ENCODE measurements at places on chromosomes 5 and 9.

DNA sequence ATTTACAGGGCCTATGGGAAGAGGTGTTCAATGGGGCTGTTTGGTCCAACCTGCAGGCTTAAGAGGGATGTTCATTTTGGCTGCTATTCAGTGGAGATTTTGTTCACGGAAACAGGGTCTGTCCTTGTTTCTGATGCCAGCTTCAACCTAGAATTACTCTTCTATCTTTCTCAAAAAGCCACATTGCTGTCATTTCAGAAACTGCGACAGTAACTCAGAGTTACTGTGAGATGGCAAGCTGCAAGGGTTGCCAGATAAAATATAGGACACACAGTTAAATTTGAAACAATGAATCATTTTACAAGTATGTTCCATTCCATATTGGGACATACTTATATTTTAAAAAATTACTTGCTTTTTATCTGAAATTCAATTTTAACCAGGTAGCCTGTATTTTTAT lies 128.0 kb downstream of the NPR3 start:
- no peak for DNase-seq

- no peak for DNase-seq
Observed at GRCh38 chr9:94741866-94742265, 15.4 kb downstream of the AOPEP start.

DNA sequence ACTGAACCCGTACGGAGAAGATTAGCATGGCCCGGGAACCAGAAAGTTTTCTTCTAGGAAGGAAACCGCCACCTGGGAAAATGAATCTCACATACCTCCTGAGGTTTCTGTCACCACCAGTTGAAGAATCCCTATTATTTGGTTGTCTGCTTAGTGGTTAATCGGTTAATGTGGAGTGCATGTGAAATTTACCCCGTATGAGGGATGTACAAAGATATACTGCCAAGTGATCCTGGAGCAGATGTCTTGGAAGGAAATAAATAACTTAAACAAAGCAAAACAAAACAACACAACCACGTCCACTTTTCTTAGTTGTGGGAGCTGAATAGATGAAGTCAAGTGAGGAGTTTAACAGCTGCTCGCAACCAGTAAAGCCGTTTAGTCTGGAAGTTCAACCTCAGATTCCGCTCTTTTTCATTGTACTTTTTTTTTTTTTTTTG lies 3.8 kb downstream of the DMRT2 start:
- DNase-seq, result no peak

- no peak for DNase-seq
Observed at GRCh38 chr9:2583308-2584013, 38.1 kb upstream of the VLDLR start.

DNA sequence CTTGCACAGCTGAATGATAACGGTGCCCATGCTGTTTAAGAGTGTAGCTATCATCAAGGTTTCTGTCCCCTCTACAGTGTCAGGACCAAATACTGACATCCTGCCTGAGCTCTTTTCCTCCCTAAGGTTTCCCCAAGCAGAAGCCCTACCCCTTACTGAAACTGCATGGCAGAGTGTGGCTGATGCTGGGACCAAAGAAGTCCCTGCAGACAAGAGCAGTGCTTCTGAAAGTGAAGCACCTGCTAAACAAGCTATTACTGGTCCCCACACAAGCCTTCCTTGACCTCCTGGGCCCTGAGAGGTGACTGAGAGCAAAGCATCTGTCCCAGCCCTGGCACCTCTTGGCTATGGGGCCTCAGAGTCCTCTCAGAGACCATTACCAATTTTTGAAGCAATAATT lies 56.1 kb downstream of the CFAP90 start:
- DNase-seq, result no peak

GRCh38 chr5:16430349-16431089 lies 35.1 kb downstream of the ZNF622 start:
- DNase-seq, result no peak

GRCh38 chr5:24381861-24382489 lies 262.8 kb downstream of the CDH10 start:
- DNase-seq, result no peak

GRCh38 chr9:78874061-78874460 lies 577.1 kb downstream of the PSAT1 start:
- DNase-seq, result no peak

GRCh38 chr9:131714161-131714646 lies 25.7 kb downstream of the RAPGEF1 start:
- DNase-seq, result no peak

- DNase-seq, result no peak
Observed at GRCh38 chr5:67353500-67354450, 157.2 kb upstream of the CD180 start.

- DNase-seq, result no peak
Observed at GRCh38 chr9:83972286-83972685, 7.7 kb downstream of the HNRNPK start.

DNA sequence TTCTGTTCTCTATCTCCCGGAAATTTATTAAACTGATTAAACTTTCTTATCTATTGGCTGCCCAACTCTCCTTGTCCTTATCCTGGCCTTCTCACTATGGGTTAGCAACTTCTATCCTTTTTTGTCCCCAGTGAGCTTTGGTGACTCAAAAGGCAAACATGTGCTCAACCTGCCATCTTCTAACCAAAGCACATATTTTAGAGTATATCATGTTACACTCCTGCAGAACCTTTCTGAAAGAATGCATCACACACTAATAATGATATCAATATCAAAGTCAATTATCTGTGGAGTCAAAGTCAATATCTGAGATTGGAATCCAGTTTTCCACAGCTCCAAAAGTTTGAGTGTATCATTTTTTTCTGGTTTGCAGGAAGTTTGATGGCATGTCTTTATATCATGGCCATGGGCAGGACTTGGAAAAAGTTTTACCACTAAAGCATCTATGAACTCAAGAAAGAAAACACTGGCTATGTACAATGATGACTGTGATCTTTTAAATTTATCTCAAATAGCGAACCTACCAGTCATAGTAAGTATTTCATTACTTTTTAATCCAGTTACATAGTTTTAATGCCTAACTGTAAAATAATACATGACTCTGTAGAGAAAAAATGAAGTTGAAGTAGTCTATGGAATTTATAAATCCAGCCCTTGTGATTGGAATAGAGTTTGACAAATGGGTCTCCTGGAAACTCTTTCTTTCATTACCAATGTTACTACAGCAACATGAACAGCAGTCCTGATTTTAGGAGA lies 166.8 kb downstream of the DROSHA start:
- DNase-seq, result no peak

- DNase-seq, result no peak
Observed at GRCh38 chr9:125970340-125970739, 223.2 kb downstream of the PBX3 start.

- no peak for DNase-seq
Observed at GRCh38 chr9:130892477-130893304, 3.9 kb downstream of the QRFP start.

DNA sequence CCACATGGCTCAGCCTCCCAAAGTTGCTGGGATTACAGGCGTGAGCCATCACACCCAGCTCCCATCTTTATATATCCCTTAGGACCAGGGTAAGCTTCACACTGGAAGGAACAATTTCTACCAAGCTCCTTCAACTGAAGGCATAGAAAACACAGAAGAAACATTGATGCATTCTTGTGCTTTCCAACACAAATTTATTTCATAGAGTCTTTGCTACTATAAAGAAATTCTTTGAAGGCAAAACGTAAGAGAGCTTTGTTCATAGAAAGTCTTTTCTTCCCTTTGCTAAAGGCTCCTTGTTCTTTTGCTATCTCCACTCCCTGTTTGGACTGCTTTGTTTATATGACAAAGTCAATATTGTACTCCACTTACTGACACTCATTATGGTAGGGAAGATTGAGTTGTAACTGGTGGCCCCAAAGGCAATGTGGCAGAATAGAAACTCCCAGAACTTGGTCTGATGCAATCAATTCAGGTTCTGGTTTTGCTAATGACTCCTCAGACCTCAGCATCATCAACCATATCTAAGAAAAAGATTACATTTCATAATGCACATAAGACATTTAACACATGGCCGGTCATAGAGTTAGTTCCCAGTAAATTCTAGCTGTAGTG lies 97.4 kb upstream of the CLINT1 start:
- DNase-seq, result no peak

DNA sequence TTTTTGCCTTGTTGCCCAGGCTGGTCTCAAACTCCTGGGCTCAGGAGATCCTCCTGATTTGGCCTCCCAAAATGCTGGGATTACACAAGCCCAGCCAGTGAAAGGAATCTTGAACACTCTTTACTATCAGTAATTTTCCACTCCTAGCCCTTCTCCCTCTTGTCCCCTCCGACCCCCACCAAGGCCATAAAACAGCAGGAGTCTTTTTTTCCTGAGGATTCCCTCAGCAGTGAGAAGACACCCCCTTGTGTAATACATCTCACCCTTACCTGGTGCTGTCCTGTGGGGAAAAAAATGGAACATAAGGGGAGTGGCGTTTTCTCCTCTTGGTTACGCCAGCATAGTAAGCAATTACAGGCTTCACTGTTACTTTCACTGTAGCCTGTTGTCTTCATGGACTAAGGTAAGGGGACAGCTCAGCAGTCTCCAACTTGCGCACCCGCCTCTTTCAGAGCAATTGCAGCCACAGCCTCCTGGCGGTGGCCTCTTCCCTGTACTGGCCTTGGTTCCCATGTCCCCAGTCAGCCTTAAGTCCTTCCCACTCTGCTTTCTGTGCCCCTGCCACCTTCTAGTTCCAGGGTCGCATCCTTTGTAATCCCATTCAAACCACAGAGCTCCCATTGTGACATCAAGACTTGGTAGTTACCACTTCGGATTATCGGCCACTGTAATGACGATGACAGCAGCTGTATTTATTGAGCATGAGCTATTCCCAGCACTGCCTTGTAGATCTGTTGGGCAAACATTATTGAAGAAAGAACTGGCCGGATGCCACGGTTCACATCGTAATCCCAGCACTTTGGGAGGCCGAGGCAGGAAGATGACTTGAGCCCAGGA lies 10.0 kb downstream of the NAIF1 start:
- DNase-seq, result no peak

DNA sequence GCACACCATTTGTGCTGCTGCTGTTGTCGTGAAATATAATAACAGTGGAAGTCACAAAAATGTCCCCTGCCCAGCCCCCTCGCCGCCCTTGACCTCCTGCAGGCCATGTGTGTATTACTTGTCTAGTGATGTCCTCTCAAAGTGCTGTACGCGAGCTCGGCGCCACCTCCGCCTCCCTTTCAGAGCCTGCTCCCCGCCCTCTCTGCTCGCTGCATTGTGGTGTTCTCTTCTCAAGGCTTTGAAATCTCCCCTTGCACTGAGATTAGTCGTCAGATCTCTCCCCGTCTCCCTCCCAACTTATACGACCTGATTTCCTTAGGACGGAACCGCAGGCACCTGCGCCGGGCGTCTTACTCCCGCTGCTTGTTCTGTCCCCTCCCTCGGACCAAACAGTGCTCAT lies 14.7 kb upstream of the CFAP157 start:
- no peak for DNase-seq

DNA sequence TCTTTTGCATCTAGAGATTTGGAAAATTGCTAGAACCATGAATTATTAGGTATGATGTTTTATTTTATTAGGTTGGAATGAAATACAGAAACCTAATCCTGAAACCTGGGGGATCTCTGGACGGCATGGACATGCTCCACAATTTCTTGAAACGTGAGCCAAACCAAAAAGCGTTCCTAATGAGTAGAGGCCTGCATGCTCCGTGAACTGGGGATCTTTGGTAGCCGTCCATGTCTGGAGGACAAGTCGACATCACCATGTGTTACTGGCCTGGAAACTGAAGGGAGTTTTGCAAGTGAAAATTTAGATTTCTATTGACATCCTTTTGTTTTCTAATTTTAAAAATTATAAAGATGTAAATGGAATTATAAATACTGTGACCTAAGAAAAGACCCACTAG lies 100.7 kb downstream of the NLN start:
- DNase-seq, result no peak

DNA sequence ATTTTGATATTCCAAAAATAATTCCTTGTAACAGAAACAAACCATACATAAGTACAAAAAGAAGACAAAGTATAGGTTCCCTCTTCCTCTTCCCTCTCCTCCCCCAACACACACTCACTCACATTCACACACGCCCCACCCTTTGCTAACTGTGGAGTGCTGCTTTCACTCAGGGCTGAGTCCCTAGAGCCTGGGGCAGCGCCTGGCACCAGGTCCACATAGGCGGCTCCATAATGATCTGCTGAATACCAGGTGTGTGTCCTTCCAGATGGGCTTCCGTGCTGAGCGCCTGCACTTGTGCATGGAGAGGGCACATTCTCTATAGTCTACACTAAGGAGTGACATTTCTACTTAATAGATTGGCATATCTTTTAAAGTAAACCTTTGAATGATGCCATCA lies 3.7 kb downstream of the SEMA4D start:
- no peak for DNase-seq

DNA sequence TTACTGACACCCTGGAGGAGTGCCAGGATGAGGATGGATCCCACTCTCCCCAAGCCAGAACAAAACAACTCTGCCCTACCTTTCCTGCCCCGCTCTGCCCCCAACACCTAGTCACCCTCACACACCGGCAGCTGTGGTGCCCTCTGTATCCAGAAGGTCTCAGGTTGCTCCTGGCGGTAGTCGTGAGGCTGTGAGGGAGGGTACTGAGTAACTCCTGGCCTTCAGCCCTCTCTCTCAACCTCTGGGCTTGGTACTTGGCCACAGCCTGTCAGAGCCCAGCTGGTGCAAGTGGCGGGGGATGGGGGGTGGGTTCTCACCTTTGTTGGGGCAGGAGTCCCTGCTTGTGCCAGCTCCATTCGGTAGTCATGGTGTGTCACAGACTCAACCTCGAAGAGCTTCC lies 1.9 kb downstream of the SPAG8 start:
- no peak for DNase-seq

- no peak for DNase-seq
Observed at GRCh38 chr5:59615272-59615671, 278.3 kb downstream of the PDE4D start.

DNA sequence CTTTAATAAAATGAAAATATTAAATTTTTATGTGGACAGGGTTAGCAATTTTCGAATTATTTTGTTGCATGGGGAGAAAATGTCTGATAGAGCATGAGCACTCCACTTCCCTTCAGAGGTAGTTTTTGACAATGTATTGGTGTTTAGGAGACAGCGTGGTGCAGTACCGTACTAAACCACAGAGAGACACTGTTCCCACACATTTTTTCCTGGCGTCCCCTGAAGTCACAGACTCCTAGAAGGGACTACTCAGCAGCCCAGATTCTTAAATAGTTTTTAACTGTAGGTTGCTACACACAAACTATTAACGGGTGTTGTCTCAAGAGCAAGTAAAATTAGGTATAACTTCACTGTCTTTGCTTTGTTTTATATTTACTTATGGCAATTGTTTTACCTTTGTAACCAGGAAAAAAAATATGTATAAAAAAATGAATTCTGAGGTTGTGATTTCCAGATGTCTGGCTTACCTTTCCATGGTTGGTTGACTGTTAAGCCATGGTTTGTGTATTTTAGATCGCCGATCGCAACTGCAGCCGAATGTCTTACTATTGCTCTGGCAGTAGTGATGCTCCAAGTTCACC lies 171.2 kb downstream of the DOCK8 start:
- no peak for DNase-seq
